ENCODE measurements at places on chromosomes 2 and 18.

- peak; percentile 89 for DNase-seq
Observed at GRCh38 chr2:111160758-111161157, 40.0 kb downstream of the BCL2L11 start.

- no peak for DNase-seq
Observed at GRCh38 chr2:215868846-215869543, 144.4 kb downstream of the MREG start.

DNA sequence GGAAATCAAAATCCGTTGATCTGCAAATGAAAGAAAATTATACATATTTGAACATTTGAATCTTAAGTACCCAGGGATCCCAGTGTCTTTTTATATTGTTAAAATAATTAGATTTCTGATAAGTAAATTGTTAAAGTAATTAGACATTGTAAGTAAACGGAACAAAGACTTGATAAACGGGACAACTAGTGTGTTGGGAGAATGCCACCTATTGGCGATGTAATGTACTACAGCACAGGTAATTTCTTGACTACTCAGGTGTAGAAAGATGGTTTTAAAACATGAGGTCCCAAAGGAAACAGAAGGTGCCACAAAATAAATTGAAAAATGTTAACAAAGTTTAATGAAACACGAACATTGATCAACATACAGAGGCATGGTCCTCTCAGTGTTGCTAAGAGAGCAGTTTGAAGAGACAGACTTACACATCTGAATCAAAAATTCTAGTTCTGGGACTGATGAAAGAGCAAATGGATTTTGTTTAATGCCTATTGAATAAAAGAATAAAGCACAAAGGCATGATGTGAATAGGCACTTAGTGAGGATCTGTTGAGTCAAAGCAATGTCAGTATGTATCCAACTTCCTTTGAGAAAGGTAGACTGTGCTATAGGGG, 103.4 kb upstream of the RASGRP3 start:
- DNase-seq, result peak; percentile 32

DNA sequence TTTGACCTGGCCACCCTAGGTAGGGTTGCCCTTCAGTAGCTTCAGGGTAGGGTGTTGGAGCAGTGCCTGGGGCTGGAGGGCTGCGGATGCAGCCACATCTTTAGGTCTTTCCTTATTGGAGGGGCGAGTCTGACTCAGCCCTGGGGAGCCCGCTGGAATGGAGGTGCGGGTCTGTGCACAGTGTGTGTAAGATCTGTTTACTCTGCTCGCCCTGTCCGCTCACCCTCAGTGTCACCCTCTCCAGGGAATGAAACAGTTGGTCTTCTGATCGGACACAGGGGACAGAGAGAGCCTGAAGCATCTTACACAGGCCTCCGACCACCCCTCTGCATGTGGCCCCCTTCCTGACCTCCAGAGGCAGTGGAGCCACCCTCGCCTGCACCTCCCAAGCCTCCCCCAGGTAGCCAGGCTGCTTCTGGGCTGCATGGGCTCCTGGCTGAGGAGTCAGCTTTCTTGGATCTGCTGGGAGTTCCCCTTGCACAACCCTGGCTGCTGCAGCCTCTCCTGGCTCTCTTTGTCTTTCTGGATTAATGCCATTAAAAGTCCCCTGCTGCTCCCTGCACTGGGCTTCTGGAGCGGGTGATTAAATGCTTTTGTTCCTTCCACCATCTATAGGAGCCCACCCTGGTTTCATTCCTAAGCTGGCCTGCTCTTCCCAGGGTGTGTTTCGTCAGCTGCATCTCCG, 82.6 kb downstream of the ASB1 start:
- peak; percentile 37 for DNase-seq

DNA sequence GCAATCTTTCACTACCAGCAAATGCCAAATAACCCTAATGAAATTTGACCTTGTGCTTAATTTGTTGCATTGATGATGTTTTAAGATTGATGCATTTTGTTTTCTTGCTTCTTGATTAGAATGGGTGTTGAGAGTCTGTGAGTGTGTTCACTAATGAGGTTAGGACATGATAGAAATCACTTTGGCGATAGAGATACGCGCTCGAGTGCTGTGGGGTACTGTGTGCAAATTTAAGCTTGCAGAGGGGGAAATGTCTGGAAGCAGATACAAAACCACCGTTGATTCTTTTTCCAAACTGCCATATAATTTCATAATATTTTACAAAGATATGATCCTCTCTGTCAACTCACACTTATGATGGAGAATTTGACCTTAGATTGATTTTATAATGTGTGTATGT, 200.9 kb downstream of the PIEZO2 start:
- no peak for DNase-seq

- DNase-seq, result no peak
Observed at GRCh38 chr2:151860210-151860609, 32.0 kb upstream of the ARL5A start.

GRCh38 chr2:231642631-231643494, 50.2 kb downstream of the TEX44 start:
- DNase-seq, result peak; percentile 96

DNA sequence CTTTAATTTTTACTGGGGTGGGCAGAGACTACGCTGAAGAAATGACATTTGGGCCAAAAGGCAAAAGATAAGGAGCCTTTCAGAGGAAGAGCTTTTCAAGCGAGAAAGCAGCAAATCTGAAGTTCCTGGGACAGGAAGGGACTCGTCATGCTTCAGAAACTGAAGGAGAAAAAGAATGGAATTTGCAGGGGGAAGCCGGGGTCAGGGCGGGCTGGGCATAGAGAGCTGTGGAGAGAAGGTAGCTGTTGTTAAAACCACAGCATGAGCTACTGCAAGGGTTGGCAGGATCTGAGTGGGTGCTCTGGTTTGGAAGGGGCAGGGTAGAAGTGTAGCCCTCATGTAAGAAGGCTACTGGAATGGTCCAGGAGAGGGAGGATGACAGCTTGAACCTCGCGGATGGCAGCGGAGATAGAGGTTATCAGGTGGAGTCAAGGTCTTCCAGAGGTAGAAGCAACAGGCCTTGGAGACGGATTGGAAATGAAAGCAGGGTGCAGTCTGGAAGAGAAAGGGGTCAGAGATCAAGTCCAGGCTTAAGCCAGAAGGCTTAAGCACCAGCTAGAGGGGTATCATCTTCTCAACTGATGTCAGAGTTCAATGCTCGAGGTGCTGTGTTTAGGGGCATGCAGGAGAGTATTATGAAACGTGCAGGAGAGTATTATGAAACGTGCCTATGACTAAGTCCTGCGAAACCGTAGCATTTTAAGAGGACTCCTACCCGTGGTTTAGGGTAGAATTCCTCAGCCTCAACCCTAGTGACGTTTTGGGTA, 18.9 kb downstream of the ATP8B1 start:
- DNase-seq, result peak; percentile 75

DNA sequence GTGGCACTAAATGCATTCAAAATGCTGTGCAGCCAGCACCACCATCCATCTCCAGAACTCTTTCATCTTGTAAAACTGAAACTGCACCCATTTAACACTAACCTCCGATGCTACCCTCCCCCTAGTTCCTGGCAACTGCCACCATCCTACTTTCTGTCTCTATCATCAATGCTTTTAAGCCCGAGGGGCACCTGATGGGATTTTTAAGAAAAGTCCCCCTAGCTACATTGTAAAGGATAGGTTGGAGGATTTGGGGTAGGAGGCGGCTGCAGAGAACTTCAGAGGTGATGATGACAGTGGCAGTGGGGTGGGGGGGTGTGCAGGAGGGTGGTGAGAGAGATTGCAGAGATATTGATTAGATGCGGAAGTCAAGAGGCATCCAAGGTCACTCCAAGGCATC, 10.8 kb upstream of the YWHAQ start:
- no peak for DNase-seq

DNA sequence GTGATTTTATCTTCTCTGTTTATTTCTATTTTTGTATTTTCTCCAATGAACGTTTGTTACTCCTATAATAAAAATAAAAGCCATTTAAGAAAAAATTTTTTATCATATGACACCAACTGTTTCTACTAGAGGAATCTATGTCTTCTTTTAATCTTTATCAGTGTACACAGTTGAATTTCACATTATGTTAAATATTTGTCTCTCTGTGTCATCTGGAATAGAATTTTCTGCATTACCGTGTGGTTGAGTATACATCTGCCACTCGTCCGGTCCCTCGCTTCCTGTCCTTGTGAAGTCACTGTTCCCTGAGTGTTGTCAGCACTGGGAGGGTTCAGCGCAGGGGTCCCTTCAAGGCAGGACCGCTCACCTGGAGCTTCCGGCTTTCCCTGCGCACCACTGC, 99.2 kb downstream of the LDLRAD4 start:
- no peak for DNase-seq

GRCh38 chr18:67280486-67281242, 235.9 kb downstream of the DSEL start:
- no peak for DNase-seq

GRCh38 chr2:189222468-189223105, 43.0 kb upstream of the COL5A2 start:
- peak; percentile 76 for DNase-seq

GRCh38 chr2:173568054-173568453, 213.4 kb downstream of the CDCA7 start:
- no peak for DNase-seq

- DNase-seq, result no peak
Observed at GRCh38 chr2:70068119-70068518, 19.2 kb upstream of the PCBP1 start.

DNA sequence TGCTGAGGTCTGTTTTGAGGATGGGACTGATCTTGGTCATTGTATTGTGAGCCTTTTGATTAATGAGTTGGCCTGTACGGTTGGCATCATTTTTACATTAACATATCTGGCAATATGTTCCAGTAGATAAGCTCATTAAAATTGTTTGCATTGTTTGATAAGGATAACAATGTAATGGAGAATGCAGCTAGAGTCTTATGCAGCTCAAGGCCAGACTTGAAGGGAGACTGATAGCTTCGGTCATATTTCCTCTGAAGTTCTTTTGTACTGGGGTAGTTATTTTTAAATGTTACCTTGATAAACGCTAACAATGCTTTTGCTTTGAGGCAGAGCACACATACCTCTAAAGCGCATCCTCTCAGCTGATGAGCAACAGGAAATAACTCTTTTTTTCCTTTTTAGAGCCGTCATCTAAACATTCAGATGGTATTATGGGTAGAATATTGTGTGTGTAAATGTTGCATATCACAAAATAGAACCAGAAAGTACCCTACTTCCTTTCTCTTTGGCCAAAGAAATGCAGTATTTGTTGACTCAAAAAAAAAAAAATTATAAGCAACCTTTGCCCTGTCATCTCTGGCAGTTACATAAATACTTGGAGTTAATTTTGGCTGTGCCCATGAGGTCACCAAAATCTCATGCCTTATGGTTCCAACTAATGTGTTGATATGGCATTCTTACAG, 1.3 kb downstream of the MAPRE2 start:
- DNase-seq, result no peak

GRCh38 chr2:164523009-164523408, 98.3 kb downstream of the GRB14 start:
- DNase-seq, result peak; percentile 20

DNA sequence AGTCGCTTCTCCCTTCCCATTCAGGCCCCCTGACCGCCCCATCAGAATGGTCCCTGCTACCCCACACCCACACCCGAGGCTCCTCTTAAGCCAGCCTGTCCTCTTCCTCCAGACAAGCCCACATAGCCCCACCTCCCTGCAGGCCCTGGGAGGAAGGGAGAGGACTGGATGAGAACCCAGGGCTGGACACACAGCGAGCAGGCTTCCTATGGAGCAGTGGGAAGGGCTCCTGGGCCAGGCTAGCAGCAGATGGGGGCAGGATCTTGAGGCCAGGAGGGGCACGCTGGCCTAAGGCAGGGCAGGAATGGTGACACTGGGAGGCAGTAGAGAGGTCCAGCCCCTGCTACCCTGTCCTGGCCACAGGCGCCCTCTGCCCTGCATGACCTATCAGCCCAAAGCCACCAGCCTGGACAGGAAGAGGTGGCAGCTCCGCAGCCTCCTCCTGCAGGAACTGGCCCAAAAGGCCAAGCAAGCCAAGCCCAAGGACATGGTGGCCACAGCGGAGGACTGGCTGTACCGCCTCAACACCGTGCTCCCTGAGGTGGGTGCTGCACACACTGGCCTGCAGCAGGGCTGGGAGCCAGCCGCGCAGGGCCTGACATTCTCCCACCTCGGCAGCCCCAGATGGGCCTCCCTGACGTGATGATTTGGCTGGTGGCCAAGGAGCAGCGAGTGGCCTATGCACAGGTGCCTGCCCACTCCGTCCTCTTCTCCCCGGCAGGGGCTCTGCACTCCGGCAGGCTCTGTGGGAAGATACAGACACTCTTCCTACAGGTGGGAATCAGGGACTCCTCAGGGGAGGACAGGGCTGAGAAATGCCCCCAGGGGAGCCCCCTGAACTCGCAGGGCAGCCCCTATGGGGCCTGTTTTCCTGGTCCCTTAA, 43.3 kb downstream of the FER1L5 start:
- peak; percentile 25 for DNase-seq

DNA sequence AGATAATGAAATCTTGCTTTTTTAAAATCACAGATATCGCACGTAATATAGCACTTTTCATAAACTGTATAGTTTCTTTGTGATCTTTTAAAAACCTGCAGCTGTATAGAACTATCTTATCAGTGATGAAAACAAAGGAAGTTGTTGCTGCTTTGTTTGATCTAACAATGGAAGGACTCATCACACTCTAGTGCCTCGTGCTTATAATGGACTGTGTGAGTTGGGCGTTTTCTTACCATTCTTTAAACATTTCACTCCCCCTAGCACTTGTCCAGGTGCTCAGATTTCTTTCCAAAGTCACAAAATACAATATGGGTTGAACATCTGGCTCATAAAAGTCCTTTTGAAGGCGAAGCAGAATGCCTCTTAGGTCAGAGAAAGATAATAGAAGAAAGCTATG, 94.8 kb upstream of the SPATS2L start:
- DNase-seq, result no peak

DNA sequence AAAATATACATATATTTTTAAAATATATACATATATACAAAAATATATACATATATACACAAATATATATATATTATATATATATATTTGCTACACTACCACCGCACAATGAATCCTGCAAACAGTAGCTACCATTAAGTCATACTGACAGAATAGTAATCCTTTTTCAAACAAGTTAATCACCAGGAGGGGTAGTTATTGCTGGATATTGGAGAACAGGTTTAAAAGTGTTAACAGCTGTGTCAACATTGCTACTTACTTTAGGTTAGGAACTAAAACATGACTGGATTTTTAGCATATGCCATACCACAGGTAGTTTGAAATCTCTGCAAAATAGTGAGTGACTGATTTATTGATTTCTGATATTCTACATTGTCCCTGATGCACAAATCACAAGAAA, 529.1 kb upstream of the CDH7 start:
- no peak for DNase-seq

DNA sequence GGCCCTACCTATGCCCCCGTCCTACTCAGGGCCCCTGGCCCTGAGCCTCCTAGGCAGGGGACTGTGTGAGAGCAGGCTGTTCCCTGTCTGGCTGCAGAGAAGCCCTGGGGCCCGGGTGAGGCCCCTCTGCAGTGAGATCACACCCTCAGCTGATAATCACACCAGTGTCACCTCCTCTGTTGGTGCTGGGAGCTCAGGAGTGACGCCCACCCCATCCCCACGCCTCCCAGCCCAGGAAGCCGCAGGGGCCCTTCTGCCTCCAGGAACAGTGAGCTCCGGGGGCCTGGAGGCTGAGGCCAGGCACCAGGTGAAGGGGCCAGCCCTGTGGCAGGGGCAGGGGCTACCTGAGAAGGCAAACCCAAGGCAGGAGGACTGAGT, 20.0 kb downstream of the KCNIP3 start:
- DNase-seq, result no peak

GRCh38 chr2:182456784-182457183, 29.9 kb upstream of the PDE1A start:
- DNase-seq, result peak; percentile 49

GRCh38 chr2:150866431-150866830, 379.0 kb upstream of the RND3 start:
- no peak for DNase-seq

Measured in astrocyte of the spinal cord (primary cell).